Activated CD8-positive, alpha-beta memory T cell treated with anti-CD3 and anti-CD28 coated beads for 24 hours (primary cell): ENCODE measurements at places on chromosomes 7 and 10.

GRCh38 chr7:11332186-11332864, 358.7 kb downstream of the PHF14 start:
- no peak for DNase-seq

GRCh38 chr10:110648692-110649346, 4.7 kb downstream of the RBM20 start:
- DNase-seq, result no peak

DNA sequence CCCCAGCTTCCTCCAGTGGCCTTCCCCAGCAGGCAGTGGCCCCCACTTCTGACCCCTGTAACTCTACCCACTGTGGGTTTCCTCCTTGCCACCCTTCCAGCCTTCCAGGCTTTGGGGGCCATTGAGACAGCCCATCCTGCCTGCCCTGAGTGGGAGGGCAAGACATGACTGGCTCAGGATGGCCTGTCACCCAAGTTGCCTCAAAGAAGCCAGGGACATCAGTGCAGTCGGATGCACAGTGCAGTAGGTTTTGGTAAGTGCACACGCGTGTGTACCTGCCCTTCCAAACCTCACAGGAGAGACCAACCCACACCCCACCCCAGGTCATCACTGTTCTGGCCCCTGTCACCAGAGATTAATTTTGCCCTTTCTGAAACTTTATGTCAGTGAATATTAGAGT, 22.7 kb downstream of the ZMIZ2 start:
- DNase-seq, result no peak

GRCh38 chr10:122098924-122099323, 110.0 kb downstream of the TACC2 start:
- DNase-seq, result no peak

DNA sequence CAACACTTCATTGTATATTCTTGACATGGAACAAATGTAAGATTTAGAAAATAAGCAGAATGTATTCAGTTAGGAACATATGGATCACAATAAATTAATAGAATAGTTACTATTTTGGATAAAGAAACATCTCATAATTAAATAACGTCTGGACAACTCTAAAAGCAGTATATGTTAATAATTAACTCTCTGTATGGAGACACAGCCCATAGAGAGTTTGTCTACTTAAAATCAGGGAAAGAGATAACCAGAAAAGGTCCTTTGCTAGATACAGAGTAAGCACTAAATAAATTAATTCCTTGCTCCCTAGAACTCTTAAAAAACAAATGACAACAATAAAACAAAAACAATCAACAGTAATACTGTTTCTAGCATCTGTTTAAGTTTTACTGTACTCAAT, 184.4 kb upstream of the THSD7A start:
- DNase-seq, result no peak

- no peak for DNase-seq
Measured at GRCh38 chr10:34107626-34108516, 707.2 kb downstream of the PARD3 start.

GRCh38 chr10:1802413-1802812, 65.1 kb upstream of the ADARB2 start:
- DNase-seq, result no peak

DNA sequence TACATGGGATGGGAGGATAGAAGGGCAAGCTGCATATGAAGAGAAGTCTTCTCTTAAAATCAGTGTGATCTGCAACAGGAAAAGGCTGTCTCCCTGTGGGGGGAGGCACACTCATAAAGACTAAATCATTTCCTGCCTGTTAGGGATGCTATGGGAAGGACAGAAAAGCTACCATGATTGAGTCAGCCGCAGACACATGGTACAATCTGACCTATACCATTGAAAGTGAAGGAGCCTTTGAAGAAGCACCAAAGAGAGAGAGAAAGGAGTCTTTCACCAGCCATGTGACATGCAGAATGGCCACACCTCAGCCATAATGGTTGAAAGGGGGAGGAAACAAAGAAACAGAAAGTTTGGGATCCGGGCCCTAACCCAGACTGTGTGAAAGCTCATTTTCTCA, 29.1 kb downstream of the NUDCD3 start:
- DNase-seq, result no peak

DNA sequence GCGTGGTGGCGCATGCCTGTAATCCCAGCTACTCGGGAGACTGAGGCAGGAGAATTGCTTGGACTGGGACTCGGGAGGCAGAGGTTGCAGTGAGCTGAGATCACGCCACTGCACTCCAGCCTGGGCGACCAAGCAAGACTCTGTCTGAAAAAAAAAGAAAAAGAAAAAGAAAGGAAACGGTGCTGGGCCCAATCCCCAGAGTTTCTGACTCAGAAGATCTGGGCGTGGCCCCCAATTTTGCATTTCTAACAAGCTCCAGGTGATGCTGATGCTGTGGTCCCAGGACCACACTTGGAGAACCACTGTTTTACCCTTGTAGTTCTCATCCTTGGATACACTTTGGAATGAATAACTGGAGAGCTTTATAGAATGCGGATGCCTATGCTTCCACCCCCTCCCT, 79.0 kb downstream of the C10orf105 start:
- no peak for DNase-seq

DNA sequence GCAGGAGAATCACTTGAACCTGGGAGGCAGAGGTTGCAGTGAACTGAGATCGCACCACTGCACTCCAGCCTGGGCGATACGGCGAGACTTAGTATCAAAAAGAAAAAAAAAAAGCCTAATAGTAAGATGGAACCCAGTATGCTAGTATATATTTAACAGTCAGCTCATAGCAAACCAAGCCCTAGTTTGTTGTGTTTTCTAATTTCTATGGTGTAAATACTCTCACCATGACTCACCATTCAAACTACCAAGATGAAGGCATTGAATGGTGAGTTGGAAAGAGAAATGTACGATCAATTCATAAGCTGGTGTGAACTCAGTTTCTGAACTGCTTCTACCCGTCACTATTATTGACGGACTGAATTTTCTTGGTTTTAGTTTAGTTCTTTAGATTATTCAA, 173.7 kb upstream of the KAT6B start:
- no peak for DNase-seq

DNA sequence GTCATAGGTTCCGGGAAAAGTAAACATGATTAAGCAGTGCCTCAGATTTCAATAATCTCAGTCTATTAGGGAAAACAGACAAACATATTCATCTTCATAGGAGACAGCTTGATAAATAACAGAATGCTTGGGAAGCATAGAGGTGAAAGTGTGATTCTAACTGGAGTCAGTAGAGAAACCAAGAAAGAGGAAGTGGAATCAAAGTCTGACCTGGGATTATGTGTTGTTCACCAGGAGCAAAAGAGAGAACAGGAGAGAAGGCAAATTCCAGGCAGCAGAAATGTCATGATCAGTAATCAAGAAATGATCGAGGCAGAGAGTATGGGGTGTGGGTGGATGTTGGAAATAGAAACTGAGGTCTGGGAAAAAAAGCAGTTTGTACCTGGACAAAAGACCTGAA, 43.7 kb downstream of the DGKB start:
- no peak for DNase-seq

DNA sequence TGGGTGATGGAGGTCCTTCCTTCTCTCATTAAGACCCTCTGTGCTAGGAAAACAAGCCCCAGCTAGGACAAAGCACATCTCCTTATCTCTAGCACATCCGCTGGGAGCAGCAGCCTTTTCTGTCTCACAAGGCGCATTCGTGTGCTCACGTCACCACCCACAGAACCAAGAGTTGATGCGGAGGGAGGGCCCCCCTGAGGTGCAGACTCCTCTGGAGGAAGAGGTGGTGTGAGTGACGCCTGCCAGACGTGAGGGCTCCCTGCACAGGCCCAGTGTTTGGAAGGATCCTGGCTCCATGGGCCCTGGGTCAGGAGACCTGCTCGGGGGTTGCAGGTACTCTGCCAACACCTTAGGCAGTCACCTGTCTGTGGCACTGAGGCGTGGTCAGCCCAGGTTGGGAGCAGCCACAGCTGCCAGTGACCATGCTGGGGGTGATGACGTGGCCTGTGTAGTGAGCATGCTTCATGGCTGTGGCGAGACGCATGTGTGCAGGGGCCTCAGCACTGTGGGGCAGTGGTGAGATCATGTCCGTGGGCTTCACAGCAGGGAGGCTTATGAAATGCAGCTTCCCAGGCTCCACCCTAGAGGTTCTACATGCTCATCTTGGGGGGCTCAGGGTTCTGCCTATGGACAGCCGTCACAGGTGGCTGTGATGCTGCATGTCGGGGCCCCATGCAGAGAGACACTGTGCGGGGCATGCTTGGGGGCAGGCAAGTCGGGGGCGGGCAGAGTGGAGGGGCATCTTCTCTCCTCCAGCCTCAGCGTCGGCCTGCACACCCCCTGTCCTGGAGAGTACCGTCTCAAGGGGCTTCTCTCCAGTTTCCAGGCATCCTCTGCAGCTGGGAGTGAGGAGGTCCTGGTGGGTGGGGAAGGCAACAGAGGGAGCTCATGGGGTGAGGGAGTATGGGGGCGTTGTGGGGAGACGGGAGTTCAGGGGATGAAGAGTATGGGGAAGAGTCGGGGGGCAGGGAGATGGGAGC, 56.2 kb upstream of the DPYSL4 start:
- no peak for DNase-seq

GRCh38 chr7:100466653-100467605, 2.9 kb upstream of the SPACDR start:
- DNase-seq, result no peak

DNA sequence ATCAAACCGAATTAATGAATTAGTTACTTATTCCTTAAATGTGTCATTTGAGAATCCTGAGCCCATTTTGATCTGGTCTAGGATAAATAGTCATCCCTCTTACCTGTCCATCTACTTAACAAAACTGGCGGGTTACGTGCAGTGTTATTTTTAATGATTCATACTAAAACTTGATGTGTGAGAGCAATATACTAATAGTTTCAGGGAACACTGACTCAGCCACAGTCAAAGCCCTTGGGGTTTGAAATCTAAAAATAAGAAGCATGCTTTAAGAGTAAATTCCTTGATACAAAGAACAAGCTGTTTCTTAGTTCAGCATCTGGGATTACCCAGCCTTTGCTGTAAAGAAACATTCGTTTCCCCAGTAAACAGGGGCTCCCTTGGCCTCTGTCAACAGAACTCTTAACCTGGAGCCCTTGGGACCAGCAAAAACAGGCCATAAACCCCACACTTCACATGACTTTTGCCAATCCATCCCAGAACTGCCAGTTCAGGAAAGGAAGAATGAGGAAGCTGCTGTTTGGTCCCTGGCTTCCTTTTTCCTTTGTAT, 370.6 kb upstream of the IGFBP3 start:
- DNase-seq, result no peak

DNA sequence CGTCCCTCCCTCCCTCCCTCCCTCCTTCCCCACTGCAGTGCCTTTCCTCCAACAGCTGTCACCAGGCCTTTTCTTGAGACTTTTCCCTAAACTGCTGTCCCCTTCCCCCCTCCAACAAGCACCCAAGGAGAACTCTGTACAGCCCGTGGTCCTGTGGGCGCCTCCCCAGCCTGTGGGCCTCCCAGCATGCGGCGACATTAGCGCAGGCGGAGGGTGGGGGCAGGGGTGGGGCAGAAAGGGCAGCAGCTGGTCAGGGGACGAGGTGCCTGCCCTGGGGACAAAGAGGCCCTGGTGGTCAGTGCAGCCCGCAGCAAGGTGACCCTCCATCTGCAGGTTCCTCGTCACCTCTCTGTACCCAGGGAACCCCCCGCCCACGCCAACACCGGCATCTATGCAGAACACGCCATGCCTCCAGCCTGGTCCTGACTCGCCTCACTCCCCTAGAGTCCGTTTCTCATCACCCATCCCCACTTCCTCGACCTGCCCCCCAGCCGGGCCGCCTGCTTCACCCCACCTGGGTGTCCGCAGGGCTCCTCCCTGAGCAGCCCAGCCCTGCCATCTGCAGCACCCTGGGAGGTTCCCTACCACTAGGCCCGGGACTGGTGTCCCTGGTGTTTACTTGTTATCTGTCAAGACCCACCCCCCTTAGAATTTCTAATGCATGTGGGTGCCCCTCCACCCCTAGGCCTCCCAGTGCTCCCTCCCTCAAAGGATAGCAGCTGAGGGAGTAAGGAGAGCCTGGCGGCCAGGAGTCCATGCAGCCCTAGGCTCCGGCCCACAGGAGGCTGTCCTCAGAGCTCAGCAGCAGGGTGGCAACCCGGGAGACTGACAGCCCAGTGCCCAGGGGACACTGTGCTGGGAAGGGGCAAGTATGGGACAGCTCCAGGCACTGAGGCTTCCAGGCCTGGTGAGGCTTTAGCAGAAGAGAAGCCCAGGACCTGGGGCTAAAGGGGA, 147.8 kb downstream of the ARHGAP22 start:
- DNase-seq, result peak; percentile 48

GRCh38 chr7:94580601-94581000, 71.0 kb downstream of the CASD1 start:
- no peak for DNase-seq

DNA sequence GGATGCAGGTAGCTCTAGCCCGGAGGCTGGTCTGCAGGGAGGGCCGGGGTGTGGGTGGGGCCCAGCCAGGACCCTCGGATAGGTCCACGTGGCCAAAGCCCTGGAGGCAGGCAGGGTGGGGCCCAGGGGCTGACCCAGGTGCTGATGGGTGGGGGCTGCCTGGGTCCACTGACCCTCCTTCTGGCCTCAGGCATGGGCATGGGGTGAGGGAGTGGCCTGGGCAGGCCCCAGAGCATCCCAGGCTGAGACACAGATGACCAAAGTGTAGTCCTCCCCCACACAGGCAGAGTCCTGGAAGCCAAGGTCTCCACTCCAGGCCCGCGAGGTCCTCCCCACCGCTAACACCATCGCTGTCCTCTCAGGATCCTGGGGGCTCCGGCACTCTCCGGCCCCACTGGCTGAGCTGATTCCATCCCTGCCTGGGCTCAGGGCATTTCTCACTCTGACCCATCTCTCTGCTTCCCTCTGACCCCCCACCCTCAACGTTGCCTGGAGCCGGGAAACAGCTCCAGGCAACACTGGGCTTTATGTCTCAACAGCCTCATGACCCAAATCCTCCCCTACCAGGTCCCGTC, 20.7 kb upstream of the PPP2R2D start:
- no peak for DNase-seq

GRCh38 chr10:117996709-117997108, 50.0 kb downstream of the RAB11FIP2 start:
- DNase-seq, result no peak

- DNase-seq, result no peak
Measured at GRCh38 chr10:128150561-128150960, 24.3 kb upstream of the MKI67 start.

DNA sequence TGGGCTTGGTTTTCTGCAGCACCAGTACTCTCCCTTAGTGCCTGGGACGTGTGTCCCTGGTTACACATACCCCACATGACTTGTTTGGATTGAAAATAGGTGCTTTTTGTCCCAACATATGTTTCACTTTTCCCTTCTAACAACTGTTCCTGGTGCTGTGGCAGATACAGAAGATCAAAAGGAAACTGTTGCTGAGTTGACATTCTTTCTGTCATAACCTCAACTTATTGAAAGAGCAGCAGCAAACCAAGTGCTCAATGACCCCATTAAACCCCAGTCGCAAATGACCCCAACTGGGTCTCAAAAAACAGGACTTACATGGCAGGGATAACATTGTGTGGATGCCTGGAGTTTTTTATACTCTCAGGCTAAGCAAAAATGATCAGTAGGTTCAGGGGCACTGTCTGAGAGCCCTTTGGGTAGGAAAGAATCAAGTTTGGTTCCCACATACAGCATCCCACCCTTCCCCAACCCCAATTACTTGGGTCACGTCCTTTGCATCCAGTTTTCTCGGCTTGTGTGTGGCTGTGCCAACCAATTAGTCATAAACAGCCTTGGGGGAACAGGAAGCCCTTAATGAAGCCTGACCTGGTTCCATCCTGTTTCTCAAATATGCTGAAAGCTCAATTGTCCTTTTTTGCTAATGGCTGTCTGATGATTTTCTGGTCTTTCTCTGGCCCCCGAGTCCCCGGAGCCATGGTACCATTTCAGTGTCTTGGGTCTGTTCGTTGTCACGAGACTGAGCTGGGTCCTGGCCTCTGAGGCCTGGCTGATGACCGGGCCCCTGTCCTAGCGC, 4.9 kb downstream of the HKDC1 start:
- no peak for DNase-seq

- DNase-seq, result no peak
Measured at GRCh38 chr7:42174391-42174912, 62.6 kb downstream of the GLI3 start.
